NCI-H2029 treated with DMSO at 0.1 percent for 48 hours (cell line): ENCODE measurements at places on chromosomes 2 and 18.

- no peak for DNase-seq
Measured at GRCh38 chr2:105183555-105184323, 57.8 kb upstream of the GPR45 start.

DNA sequence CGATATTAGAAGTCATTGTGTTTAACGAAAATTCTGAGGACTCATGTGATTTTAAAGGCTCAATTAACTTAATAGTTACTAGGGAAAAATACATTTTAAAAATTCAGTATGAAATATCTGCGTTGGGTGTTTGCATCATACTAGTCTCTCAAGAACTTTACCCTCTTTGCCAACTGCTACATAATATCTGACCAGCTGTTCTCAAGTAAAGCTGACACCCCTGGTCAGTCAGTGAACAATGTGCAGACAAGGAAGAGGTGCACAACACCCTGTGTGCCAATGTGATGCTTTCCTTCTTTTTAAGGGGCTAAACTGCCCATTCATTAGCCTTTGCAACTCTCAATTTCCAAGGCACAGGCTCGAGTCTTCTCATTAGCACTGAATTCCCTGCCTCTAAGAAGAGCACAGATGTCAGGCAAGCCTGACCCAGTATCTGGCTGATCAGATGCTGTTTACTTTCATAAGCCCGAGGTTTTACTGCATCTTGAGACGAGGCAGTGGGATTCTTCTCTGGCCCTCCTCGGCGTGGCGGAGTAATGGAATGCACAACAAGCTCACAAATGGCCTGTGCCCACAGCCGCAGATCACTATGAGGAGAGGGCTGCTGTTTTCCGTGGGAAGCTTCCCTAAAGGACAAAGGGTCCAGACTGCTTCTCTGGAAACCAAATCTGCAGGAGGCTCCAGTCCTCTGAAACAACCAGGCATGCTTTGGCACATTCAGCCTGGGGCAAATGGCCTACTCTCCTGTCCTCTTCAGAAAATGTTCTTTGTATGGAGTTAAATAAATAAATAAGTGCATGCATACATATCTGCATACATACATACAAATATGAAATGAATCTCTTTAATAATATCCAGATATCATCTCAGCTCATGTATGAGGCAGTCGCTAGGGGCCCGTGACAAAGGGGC is 240.3 kb downstream of the ZNF521 start:
- DNase-seq = no peak

GRCh38 chr2:8806885-8807704 is 30.3 kb downstream of the KIDINS220 start:
- DNase-seq = no peak

GRCh38 chr2:52861596-52861995 is 906.0 kb upstream of the CHAC2 start:
- no peak for DNase-seq

DNA sequence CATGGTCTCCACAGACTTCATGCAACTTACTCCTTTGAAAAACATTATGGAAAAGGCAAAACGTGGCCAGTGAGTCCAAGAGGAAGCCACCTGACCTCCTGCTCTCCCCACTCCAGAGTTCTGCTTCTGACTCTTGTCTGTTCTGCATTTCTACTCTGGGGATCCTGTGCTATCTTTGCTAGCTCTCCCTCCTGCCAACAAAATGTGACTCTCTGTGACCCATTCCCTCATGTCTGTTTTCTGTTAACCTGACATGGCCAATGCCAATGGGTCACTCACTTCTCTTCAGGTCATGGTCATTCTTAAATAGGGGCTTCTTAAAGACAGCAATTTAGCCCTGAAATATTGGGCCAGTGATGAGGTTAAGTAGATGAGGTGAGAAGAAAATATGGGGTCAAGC is 210.3 kb downstream of the CDH20 start:
- no peak for DNase-seq

DNA sequence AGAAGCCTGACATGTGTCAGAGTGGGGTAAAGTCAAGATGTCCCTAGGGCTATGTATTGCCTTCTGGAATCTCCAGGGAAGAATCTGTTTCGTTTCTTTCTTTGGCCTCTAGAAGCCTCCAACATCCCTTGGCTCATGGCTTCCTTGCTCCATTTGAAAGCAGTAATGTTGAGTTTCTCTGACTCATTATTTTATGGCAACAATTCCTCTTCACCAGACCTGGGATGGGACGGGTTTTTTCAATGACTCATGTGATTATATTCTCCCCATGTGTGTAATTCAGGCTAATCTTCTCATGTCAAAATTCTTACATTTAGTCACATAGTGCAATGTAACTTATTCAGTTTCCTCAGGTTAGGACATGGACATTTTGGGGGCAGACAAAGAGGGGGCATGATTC is 1038.6 kb downstream of the CBLN2 start:
- no peak for DNase-seq

GRCh38 chr18:23038712-23039111 is 96.6 kb upstream of the CABLES1 start:
- no peak for DNase-seq

DNA sequence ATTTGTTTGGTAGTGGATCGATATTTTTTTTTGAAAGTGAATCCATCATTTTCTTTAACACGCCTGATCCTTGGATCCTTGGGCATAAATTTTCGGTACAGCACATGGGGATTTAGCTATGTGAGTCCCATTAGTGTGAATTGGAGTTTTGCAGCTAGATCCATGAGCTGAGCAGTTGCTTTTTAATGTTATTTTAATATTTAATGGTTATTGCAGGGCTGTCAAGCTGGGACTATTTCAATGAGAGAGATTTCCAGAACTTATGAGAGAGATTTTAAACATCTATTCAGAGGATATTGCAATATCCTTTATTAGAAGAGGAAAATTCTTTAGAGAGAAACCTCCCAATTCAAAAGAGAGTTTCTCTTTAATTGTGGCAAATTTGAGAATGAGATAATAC is 35.6 kb upstream of the TCF4 start:
- DNase-seq = no peak

DNA sequence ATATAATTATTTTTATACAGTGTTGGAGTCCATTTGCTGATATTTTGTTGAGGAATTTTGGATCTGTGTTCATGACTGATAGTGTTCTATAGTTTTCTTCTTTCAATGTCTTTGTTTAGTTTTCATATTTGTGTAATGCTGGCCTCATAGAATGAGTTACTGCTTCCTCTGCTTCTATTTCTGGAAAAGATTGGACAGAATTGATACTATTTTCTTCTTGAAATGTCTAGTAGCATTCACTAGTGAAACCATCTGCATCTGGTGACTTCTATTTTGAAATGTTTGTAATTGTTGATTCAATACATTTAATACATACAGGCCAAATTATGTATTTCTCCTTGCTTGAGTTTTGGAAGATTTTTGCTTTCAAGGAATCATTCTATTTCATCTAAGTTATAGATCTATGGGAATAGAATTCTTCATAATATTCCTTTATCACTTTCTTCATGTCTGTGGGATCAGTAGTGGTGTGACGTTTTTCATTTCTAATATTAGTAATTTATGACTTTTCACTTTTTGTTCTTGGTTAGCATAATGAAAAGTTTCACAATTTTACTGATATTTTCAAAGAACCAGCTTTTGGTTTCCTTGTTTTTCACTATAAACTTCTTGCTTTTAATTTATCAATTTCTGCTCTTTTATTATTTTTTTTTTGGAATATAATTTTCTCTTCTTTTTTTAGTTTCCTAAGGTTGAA is 509.9 kb upstream of the VRK2 start:
- no peak for DNase-seq

DNA sequence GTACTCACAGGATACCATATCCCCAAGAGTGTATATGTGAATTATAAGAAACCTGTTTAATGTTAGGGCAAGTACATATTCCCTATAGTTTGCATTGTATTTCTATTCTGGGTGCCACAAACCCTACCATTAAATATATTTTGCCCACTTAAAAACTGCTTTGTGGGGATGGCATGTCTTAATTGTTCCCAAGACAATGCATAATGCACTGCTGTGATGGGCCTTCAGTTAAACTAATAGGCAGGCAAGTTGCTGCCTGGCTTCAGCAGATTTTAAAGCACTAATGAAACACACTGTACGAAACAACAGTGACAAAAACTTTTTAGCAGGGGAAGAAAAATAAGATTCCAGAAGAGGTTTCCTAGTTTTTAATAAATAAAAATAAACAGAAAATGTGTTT is 104.8 kb upstream of the VRK2 start:
- no peak for DNase-seq

DNA sequence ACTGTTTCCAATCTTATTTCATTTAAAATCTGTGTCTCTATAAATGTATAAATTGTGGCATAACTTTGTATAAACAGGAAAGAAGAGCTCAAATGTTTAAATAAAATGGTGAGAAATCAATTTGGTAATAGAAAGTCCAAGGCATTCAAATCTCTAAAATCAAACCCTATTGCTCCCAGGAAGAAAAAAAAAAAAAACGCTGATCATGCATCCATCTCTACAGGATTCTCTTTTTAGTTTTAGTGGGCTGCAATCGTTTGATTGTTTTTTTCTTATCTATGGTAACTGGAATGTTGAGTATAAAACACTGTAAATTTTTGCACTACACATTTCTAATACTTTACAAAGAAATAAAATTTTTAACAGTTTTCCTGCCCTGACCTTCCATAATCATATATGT is 75.6 kb downstream of the NCKAP1 start:
- DNase-seq = no peak

DNA sequence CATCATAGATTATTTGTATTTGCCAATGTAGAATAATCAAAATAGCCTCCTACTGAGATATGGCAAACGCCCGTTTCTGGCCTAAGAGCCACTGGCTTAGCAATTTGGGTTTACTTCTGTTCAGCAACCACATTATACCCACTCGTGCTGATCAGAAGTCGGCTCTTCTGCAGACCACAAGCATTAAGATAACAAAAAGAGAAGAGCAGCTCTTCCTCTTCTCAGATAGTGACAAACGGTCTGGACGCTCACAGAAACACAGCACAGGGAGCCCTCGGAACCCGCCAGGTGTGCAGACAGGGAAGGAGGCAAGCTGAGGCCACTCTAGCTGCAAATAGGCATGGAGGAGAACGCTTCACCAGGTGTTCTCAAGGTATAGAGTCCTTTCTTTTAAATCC is 164.0 kb downstream of the HDAC4 start:
- DNase-seq = no peak

- DNase-seq = no peak
Measured at GRCh38 chr2:196088203-196088602, 19.6 kb upstream of the DNAH7 start.

DNA sequence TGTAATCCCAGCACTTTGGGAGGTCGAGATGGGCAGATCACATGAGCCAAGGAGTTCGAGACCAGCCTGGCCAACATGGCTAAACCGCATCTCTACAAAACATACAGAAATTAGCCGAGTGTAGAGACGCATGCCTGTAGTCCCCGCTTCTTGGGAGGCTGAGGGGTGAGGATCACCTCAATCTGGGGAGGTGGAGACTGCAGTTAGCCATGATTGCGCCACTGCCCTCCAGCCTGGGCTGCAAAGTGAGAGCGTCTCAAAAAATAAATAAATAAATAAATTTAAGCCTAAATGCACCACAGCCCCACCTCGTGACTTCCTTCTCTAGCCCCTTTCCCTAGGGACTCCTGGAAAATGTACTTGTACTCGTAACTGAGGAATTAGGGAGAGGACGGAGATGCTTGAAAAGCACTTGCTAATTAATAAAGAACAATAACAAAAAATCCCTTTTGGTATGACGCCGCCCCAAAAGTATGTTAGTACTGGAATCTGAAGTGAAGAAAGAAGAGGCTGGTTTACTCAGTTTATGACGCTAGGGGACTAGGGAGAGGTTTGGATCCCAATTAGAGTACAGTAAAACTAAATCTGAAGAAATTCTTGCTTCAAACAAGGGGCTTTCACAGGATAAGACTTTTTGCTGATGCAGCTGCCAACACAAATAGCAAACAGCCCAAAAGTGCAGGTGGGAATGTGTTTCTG is 887 bp upstream of the ZNF396 start:
- no peak for DNase-seq

DNA sequence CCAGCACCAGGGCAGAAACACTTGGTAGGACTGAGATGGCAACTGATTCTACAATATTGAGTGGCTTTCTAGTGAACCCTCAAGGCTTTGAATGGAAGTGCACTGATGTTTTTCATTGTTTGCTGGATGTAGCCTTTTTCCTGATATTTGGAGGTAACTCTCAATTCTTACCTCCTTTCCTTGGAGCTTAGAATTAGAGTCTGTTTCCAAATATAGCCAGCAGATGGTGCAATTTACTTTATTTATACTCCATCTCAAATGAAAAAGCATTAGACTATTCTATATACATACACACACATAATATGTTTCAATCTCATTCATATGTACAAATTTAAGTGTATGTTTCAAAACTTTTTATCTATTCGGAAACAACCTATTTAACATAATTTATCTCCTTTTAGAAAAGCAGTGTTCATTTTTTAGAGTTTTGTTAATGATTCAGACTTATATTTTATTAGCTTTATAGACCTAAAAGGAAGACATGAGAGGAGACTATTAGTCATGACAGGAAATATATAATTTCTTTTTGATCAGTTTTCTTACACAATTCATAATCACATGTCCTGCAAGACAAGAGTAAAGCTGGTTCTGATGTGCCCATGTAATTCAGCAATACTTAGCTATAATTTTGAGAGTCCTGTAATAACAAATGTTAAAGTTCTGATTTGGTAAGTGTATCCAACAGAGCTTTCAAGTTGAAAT is 124.8 kb downstream of the NUP35 start:
- peak; percentile 41 for DNase-seq

DNA sequence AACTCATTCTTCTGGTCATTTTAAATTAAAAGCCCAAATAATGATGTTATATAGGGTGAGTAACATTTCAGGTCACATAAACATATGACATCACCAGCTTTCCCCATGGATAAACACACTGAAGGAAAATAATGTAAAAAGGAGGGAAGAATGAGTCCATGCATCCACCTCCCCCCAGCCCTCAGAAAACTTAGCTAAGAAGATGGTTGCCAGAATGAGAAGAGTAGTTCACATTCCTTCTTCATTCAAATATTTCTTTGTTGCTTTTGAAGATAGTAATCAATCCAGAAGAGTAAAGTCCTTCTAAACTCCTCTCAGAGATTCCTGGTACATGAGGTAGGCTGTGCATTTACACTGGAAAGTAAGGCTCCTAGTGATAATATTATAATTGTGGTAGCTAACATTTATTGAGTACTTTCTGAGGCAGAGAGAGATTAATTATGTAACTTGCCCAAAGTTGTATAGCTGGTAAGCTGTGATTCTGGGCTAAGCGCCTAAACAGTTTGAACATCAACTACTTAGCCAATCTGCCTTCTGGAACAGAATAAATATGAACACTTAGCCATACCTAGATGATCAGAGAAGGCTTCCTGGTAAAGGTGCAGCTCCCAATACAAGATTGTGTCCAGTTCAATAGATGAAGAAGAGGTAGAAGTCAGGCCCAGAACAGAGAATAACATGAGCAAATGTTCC is 256.7 kb upstream of the FN1 start:
- no peak for DNase-seq

GRCh38 chr2:230050136-230050535 is 18.6 kb downstream of the SLC16A14 start:
- no peak for DNase-seq

- DNase-seq = peak; percentile 76
Measured at GRCh38 chr2:83081826-83082690, 1377.0 kb downstream of the SUCLG1 start.

GRCh38 chr2:67215214-67216055 is 181.7 kb upstream of the ETAA1 start:
- DNase-seq = no peak
